ENCODE measurements at places on chromosomes 5 and 9.

GRCh38 chr9:98807070-98807813 is at the start of gene GALNT12:
TSS of gene GALNT12 (plus strand) at chr9:98807670. CDS start at chr9:98807699, 29 bp downstream.
- peaks cover 22% of the 10 kb centered on the region for H3K4me1 ChIP-seq
- H3K27ac ChIP-seq = peak within 1 kb of the TSS; percentile 49
- peak; percentile 42 for DNase-seq
- H3K36me3 ChIP-seq = no peaks in the 10 kb centered on the region
- peak within 1 kb of the TSS; percentile 62 for H3K4me3 ChIP-seq

- H3K27me3 ChIP-seq = no peaks in the 10 kb centered on the region
- no peak overlapping the region for H3K27ac ChIP-seq
- H3K4me1 ChIP-seq = no peaks in the 10 kb centered on the region
- no peaks in the 10 kb centered on the region for H3K36me3 ChIP-seq
These were observed 649.4 kb downstream of the CCDC171 start for GRCh38 chr9:16202221-16202620.

DNA sequence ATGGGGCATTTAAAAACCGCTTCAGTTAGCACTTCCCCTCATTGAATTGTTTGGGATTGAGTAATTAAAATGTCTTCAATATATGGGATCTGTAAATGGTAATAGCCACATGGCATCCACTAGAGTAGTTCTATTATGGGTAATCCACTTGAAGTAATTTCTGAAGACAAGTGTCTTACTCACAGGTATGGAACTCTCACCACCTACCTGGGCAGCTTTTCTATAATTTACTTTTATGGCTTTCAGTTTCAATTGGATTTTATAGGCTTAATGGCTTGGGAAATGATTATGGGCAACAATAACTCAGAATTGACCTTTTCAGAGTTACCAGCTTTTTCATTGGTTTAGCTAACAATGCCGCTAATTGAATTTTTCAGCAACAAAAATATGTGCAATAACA is 597.9 kb downstream of the PTPRD start:
- H3K4me1 ChIP-seq = no peaks in the 10 kb centered on the region
- no peak overlapping the region for H3K27ac ChIP-seq
- H3K27me3 ChIP-seq = no peaks in the 10 kb centered on the region
- H3K36me3 ChIP-seq = no peaks in the 10 kb centered on the region

- no peak overlapping the region for H3K4me3 ChIP-seq
- H3K27ac ChIP-seq = no peak overlapping the region
- no peaks in the 10 kb centered on the region for H3K27me3 ChIP-seq
- H3K4me1 ChIP-seq = peaks cover 22% of the 10 kb centered on the region
- no peak for DNase-seq
These were observed 157.5 kb downstream of the PIK3R1 start for GRCh38 chr5:68373050-68373449.

- no peak overlapping the region for H3K4me3 ChIP-seq
- H3K4me1 ChIP-seq = peaks cover 14% of the 10 kb centered on the region
- DNase-seq = peak; percentile 19
- no peaks in the 10 kb centered on the region for H3K27me3 ChIP-seq
- no peak overlapping the region for H3K27ac ChIP-seq
- H3K36me3 ChIP-seq = peaks cover 15% of the 10 kb centered on the region
These were observed 25.4 kb downstream of the SREK1 start for GRCh38 chr5:66169534-66169933.

DNA sequence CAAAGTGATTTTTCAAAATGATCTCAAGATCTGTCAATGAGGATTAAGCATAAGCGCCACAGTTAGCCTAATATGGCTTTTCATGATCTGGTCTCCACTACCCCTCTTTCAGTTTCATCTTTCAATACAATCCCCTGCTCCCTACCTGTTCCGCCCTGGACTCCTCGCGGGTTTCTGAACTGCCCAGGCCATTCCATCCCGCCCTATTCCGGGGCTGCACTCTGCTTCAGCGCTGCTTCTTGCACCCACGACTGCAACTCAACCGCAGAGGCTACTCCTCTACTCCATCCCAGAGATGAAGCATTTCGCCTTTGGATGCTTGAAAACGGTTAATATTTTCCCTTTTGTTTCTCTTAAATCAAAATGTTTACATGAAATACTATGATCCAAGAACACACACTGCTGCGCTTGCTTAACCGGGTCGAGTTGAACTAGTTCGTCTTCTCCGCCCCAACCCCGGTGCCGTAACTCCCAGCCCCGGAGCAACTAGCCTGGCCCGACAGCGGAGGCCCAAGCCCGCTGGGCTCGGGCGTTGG is 716 bp upstream of the OTULIN start:
- H3K4me3 ChIP-seq = peak overlapping the region; percentile 82
- no peak for DNase-seq
- H3K36me3 ChIP-seq = no peaks in the 10 kb centered on the region
- peak overlapping the region; percentile 82 for H3K27ac ChIP-seq
- H3K27me3 ChIP-seq = no peaks in the 10 kb centered on the region

DNA sequence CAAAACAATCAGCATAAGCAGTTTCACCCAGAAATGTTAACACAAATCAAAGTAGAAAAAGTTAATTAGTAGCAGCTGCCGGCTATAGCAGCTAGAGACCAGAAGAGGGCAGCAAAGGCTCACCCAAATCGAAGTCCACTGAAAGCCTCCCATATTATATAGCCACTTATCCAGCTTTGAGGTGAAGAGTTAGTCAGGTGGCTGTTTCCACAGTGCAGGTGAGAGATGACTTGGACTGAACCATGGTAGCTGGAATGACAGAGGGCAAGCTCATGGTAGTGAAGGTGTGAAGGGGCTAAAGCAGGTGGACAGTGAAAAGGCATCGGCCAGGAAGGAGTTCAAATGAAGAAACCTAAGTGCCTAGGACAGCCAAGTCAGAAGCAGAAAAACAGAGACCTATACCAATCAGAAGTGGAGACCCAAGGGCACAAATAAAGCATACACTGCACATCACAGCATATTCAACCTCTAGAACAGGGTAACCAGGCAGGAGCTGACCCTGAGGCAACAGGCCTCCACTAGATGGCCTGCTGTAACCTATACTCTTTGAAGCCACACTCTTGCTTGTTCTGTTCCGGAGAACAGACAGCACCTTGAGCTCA is 7.2 kb upstream of the RNF38 start:
- no peak overlapping the region for H3K4me3 ChIP-seq
- no peaks in the 10 kb centered on the region for H3K27me3 ChIP-seq
- peaks cover 6% of the 10 kb centered on the region for H3K4me1 ChIP-seq
- H3K27ac ChIP-seq = no peak overlapping the region
- H3K36me3 ChIP-seq = no peaks in the 10 kb centered on the region
- peak; percentile 32 for DNase-seq

- no peaks in the 10 kb centered on the region for H3K36me3 ChIP-seq
- H3K27ac ChIP-seq = no peak overlapping the region
- DNase-seq = no peak
- no peak overlapping the region for H3K4me3 ChIP-seq
These were observed 145.4 kb downstream of the GADD45G start for GRCh38 chr9:89750117-89750791.

GRCh38 chr9:26426551-26427131 is 466.0 kb downstream of the CAAP1 start:
- no peak for DNase-seq
- H3K36me3 ChIP-seq = no peaks in the 10 kb centered on the region
- no peaks in the 10 kb centered on the region for H3K27me3 ChIP-seq
- H3K4me3 ChIP-seq = no peak overlapping the region

DNA sequence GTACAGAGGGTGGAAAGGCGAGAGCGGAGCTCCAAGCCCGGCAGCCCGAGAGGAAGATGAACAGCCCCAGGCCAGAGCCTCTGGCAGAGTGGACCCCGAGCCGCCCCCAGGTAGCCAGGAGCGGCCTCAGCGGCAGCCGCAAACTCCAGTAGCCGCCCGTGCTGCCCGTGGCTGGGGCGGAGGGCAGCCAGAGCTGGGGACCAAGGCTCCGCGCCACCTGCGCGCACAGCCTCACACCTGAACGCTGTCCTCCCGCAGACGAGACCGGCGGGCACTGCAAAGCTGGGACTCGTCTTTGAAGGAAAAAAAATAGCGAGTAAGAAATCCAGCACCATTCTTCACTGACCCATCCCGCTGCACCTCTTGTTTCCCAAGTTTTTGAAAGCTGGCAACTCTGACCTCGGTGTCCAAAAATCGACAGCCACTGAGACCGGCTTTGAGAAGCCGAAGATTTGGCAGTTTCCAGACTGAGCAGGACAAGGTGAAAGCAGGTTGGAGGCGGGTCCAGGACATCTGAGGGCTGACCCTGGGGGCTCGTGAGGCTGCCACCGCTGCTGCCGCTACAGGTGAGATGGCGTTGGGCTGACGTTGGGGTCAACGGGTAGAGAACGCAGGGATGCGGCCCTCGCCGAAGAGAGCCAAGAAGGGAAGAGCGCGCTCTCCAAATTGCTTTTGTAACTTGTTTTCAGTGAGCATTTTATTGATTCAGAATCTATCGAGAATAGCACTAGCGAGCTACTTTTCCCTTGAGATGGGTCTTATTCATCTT is at the start of gene PTGER4:
PTGER4 (plus strand) TSS at position 3 of the 769 bp plus-strand sequence. CDS start 1,079 bp downstream, outside the sequence.
- H3K36me3 ChIP-seq = peaks cover 7% of the 10 kb centered on the region
- H3K27ac ChIP-seq = peak within 1 kb of the TSS; percentile 77
- no peaks in the 10 kb centered on the region for H3K27me3 ChIP-seq
- peaks cover 46% of the 10 kb centered on the region for H3K4me1 ChIP-seq

- no peak overlapping the region for H3K27ac ChIP-seq
- no peaks in the 10 kb centered on the region for H3K36me3 ChIP-seq
- H3K4me3 ChIP-seq = no peak overlapping the region
These were observed 15.5 kb downstream of the IGFBPL1 start for GRCh38 chr9:38408719-38409118.

GRCh38 chr9:129655154-129655553 is 10.3 kb upstream of the PRRX2 start:
- no peaks in the 10 kb centered on the region for H3K4me1 ChIP-seq
- no peaks in the 10 kb centered on the region for H3K27me3 ChIP-seq
- H3K4me3 ChIP-seq = no peak overlapping the region
- H3K36me3 ChIP-seq = no peaks in the 10 kb centered on the region

- H3K4me1 ChIP-seq = peaks cover 8% of the 10 kb centered on the region
- peak overlapping the region; percentile 81 for H3K4me3 ChIP-seq
- no peak for DNase-seq
- H3K36me3 ChIP-seq = no peaks in the 10 kb centered on the region
- H3K27ac ChIP-seq = peak overlapping the region; percentile 51
These were observed 909 bp downstream of the SLC36A1 start for GRCh38 chr5:151448038-151448985.

GRCh38 chr5:129459777-129460671 is at the start of gene ADAMTS19:
TSS of gene ADAMTS19 (plus strand) at chr5:129460298. CDS start at chr5:129460392, 94 bp downstream.
- no peaks in the 10 kb centered on the region for H3K4me1 ChIP-seq
- DNase-seq = no peak
- no peaks in the 10 kb centered on the region for H3K36me3 ChIP-seq
- H3K4me3 ChIP-seq = no peak within 1 kb of the TSS
- H3K27ac ChIP-seq = no peak within 1 kb of the TSS
- no peaks in the 10 kb centered on the region for H3K27me3 ChIP-seq

DNA sequence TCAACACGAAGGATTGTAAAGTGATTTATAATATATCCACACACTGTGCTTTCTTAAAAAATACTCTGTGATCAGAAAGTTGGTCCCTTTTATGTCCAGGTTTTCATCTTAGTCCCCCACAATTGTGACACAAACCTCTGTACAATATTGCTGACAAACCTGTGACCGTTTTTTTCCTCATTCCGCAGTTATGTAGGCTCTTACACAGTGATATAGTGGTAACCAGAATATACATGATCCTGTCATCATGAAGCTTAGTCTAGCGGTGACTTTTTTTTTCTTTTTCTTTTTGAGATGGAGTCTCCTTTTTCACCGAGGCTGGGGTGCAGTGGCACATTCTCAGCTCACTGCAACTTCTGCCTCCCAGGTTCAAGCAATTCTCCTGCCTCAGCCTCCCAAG is 8.7 kb downstream of the ANP32B start:
- peaks cover 6% of the 10 kb centered on the region for H3K36me3 ChIP-seq
- H3K4me1 ChIP-seq = peaks cover 71% of the 10 kb centered on the region
- no peak overlapping the region for H3K27ac ChIP-seq
- H3K27me3 ChIP-seq = no peaks in the 10 kb centered on the region
- no peak overlapping the region for H3K4me3 ChIP-seq

Measured in CD8-positive, alpha-beta memory T cell (primary cell).